T-helper 22 cell (primary cell): ENCODE measurements at places on chromosomes 1 and 21.

DNA sequence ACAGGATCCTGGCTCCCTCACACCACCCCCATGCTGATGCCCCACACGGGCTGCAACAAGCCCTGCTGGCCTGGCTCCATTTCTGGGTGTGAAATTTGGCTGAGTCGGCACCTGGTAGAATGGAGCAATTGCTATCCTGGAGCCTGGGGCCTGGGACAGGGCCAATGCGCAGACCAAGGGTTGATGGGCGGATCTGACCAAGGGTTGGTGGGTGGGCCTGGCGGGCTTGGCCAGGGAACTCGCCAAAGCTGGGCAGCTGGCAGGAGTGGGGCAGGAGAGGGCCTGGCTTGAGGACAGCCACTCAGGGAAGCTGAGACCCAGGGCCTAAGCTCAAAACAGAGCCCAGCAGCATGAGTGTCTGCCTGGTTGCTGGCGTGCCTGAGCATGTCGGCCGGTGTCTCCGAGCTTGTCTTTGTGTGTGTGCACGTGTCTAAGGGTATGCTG lies 70.9 kb upstream of the POU3F1 start:
- no peak for DNase-seq

DNA sequence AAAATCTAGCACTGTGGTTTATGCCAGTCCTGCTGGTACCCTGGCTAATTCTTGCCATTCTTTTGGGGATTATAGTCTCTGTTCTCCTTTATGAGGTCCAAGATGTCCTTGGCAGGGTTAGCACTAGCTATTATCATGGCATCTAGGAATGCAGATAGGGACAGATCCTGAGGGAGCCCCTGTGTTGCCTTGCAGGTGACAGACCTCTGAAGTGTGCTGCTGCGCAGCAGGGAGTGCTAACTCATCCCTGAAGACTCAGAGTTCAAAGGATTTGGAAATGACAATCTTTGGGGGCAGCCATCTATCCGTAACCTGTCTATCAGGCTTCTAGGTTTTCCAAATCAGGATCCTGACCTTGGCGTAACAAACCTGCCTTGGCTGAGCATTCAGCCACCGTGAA lies 16.3 kb downstream of the ZFYVE9 start:
- DNase-seq = no peak

DNA sequence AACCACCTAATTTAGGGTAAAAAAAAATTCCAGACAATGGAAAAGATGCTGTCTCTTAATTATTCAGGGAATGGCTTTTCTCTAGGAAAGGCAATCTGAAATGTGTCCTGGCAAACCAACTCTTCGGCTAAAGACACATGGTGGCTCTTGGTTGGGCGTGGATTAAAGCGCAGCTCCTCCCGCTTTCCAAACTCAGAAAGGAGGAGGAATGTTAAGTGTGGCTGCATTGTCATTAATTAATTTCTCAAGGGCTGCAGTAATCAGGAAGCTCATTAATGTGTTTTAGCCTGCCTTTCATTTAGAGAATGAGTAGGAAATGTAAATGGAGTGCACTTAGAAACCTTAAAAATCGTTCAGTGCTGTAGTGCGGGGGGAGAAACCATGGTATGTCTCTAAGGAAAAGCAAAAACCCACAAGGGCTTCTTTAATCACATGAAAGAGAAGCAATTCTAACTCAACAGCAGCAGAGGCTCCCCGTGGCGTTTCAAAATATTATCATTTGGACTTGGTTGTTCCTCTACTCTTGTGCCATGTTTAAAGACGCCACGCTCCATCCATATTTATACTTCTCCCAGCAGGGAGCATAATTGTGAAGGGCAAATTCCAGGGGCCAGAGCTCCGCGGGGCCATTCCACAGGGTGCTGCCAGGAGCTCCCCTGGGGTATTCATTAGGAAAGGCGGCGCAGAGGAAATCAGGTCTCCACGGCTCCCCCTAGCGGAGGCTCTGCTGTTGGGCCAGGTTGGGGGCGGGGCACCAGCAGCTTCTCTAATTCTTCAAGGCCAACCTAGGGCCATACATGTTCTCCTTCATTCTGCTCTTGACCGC lies 91.9 kb upstream of the SSX2IP start:
- DNase-seq = peak; percentile 40

DNA sequence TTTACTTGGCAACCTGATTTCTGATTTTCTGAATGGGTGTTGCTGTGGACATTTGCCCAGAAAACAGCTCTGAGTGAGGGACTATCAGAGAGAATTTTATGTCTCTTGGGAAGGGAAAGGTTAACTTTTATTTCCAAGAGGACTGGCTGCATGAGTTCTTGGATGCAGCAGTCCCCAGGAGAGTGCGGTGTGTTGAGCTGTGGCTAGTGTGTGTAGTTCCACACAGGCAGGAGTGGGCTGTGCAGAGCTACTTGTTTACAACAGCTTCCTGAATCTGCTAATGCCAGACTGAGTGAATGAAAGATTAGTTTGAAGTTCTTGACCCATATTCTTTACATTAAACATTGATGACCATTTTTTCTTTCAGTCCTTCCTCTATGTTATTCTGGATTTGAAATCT lies 41.0 kb upstream of the APOBEC4 start:
- no peak for DNase-seq

- no peak for DNase-seq
Observed at GRCh38 chr1:10211805-10212410, 1.5 kb downstream of the KIF1B start.

- DNase-seq = no peak
Observed at GRCh38 chr1:208347191-208347590, 103.0 kb upstream of the PLXNA2 start.

DNA sequence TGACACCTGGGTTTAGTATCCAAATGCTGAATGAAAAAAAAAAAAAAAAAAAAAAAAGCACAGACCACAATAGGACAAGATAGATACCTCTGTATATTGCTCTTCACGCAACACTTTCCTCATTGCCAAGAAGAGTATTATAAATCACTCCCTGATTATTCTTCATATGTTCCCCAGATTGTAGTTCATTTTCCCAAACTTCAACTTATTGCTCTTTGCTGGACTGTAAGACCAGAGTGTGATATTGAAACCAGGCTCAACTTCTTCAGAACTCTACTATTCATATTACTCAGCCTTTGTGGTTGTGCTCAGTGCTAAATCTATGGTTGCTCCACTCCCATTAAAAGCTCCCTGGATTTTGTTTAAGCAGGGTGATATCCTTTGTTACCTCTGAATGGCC lies 180.4 kb downstream of the NTMT2 start:
- DNase-seq = no peak

- DNase-seq = no peak
Observed at GRCh38 chr1:10803971-10804820, 7.8 kb upstream of the CASZ1 start.

GRCh38 chr1:24793447-24794129 lies 48.3 kb downstream of the CLIC4 start:
- no peak for DNase-seq

- DNase-seq = no peak
Observed at GRCh38 chr1:151197863-151198253, 494 bp upstream of the PIP5K1A start.

- DNase-seq = no peak
Observed at GRCh38 chr1:29831500-29832117, 595.3 kb downstream of the PTPRU start.

DNA sequence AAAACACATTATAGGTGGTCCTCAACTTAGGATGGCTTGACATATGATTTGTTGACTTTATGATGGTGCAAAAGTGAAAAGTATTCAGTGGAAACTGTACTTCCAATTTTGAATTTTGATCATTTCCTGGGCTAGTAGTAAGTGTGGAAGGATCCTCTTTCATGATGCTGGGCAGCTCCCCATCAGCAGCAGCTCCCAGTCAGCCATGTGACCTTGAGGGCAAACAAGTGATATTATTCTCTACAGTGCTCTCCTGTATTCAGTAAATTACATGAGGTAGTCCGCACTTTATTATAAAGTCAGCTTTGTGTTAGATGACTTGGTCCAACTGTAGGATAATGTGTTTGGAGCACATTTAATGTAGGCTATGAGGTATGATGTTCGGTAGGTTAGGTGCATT lies 36.4 kb downstream of the SLC22A15 start:
- no peak for DNase-seq

GRCh38 chr1:77188770-77189169 lies 30.5 kb downstream of the PIGK start:
- DNase-seq = no peak

GRCh38 chr1:44366371-44366975 lies 11.4 kb upstream of the ERI3 start:
- no peak for DNase-seq

- no peak for DNase-seq
Observed at GRCh38 chr1:1825217-1825616, 46.9 kb upstream of the NADK start.

GRCh38 chr1:245407983-245408382 lies 253.2 kb downstream of the KIF26B start:
- DNase-seq = no peak
